Mucosa of gallbladder (tissue), 1 donor: ENCODE measurements at places on chromosomes 6 and 20.

DNA sequence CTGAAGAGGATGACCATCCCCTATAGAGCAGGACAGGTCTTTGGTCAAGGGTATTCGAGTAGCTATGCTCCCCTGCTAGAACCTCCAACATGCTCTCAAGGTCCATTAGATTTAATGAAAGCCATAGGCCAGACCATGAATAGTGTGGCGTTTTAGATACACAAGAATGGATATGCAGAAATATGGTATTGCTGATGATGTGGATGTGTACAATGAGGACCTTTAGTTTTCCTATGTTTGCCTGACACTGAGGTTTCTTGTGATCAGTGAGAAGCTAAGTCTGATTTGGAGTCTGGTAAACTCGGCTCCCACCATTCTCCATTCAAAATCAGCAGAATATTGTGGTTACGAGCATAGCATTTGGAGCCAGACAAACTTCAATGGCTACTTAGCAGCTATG is 125.6 kb downstream of the TSHZ2 start:
- no peak for DNase-seq

GRCh38 chr6:52337633-52338290 is 24.2 kb upstream of the PAQR8 start:
- no peak for DNase-seq

GRCh38 chr6:119590066-119590465 is 240.5 kb upstream of the MAN1A1 start:
- no peak for DNase-seq

DNA sequence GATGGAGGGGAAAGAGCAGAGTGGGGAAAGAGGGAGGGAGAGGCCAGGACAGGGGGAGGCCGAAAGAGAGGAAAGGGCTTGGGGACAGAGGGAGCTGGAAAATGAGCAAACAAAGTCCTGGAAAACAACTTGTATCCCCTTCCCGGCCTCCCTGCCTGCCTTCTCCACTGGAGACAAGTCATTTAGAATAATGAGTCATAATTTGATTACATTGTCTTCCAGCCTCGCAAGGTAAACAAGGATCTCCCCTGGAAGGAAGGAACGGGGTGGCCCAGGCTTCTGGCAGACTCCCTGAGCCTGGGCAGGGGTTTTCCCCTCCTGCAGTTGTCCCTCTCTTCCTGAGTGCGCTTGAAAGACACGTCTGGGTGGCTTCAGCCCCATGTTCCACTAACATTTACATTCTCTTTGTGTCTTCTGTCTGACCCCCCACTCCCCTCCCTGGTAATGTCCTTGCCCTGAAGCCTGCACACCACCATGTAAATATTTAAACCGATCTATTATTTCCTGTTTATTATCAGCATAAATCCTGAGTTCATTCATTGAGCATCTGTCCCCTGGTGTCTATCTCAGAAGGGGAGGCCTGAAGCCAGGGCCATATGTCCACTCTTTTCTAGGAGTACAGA is 12.1 kb upstream of the MRPS18A start:
- DNase-seq: peak; percentile 81
